ENCODE measurements at places on chromosomes 2 and 18.

DNA sequence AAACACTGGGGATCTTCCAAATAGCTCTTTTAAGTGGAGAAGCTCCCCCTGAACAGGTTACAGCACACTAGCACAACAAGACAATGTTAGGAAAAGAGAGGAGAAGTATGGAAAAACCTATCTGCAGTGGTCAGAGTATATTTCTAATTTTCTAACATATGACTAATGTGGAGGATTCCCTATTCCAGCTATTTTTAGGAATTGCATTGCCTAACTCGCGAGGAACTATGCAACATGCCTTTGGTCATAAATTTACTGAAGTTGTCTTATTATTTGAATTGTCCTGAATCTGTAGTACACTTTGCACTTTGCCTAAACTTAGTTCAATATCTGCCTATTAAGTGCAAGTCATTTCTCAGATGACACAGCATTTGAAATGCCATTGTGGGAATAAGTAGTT, 381.4 kb downstream of the CCDC85A start:
- DNase-seq = no peak

- no peak for DNase-seq
Measured at GRCh38 chr2:169301596-169302335, 60.6 kb downstream of the LRP2 start.

DNA sequence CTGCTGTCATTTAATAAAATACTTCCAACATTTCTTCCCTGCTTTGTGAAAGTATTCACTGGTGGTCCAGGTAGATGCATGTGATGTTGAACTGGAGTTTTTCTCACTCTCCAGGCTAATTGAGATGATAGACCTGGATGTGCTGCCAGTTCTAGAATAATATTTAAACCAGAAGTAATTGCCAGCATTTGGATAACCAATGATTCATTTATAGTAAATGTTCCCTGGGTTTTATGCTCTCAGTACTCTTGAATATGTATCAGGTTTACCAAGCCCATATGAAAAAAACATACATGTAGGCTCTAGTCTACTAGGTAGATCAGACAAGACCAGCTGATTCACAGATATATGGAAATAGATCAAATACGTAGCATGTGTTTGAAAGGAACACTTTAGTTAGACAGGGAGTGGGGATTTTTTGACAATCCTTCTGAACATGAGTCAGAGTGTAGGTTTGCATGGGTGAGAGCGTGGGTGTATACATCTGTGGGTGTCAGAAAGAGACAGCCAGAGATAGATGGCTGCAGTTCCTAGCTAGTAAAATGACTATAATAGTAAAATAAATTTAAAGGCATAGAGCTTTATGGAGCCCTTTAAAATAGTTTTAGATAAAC, 115.1 kb downstream of the NAB1 start:
- no peak for DNase-seq

GRCh38 chr2:148560496-148560895, 84.1 kb upstream of the EPC2 start:
- DNase-seq = no peak

DNA sequence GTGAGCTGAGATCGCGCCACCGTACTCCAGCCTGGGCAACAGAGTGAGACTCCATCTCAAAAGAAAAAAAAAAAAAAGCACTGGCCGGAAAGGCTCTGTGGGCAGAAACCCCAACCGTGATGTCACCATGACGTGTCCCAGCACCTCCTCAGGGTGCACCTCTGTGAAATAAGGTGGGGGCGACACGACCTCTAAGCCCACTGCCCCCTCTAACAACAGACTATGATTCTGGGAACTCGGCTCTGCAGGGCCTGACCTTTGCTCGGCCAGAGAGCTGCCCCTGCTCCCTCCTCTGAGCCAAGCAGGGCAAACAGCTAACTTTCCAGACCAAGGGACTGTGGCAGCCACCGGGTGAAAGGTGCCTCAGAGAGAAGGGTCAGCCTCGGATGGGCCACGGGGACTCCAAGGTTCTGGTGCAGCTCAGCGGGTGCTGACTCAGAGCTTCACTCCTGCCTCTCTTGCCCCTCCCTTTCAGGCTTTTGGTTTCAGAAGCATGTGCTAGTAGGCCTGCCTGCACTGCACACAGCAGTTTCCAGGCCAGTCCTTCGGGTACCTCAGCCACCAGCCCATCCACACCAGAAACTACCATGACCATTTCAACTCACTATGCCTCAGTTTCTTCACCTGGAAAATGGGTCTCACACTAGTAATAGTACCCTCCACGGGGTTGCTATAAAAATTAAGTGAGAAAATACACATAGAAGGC, 8.0 kb downstream of the TMBIM1 start:
- no peak for DNase-seq

Data from GM06990 (cell line).